ENCODE measurements at places on chromosomes 12 and 14.

GRCh38 chr14:61553730-61554641 lies 141.3 kb upstream of the HIF1A start:
- no peak for DNase-seq

- no peak for DNase-seq
Observed at GRCh38 chr12:106780010-106780631, 5.6 kb downstream of the RIC8B start.

- DNase-seq: no peak
Observed at GRCh38 chr12:18719922-18720510, 17.8 kb downstream of the PLCZ1 start.

DNA sequence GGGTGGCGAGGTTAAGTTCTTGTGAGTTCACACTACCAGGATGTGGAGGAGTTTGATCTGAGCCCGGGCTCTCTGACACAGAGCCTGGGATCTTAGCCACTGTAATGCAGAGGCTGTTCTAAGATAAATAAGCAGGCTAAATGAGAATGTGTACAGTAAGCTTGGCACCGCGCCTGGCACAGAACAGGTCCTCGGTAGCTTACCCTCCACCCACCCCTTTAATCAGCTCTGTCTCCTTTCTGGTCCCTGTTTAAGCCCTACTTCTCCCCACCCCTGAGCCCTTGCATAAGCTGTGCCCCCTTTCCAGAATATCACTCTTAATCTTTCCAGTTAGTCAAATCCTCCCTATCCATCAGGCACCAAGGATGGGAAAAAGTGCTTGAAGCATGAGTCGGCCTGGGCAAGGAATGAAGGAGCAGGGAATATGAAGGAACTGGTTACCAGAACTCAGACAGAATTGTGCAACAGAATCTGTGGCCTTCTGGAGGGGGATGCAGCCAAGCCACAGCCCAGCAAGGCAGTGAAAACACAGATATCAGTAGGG lies 32.8 kb upstream of the CMKLR1 start:
- DNase-seq: no peak

DNA sequence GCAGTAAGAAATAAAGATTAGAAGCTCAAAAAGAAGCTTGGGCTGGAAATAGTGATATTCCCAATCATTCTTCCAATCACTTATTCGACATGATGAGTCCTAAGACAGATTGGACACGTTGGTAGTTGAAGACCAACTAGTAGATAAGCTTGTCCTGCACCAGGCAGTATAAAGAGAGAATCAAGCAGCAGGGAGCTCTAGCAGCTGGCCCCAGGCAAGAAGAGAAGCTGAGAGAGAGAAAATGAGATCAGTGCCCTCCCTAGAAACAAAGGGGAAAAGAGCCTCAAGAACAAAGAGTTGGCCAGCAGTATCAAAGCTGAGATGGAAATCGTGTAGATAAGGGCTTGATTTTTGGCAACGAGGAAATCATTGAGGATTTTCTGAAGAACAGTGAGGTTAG lies 20.6 kb downstream of the RASSF8 start:
- no peak for DNase-seq
